Activated T-helper 17 cell treated with anti-CD3 and anti-CD28 coated beads, Interleukin-2, amount 50 U/mL, for 72 hours (primary cell): ENCODE measurements at places on chromosomes 6 and 20. TPM values are rescaled to one million over a fixed set of nuclear protein-coding genes. Genes with fewer than 3 reads are reported as not detected.

Gene HSPA12B
- total RNA-seq: not detected

Gene EDN1
- total RNA-seq: 0.13 TPM

Gene UST
- total RNA-seq: 1.6 TPM

Gene TRIM10
- total RNA-seq: 0.16 TPM

Gene NKX2-2
- not detected for total RNA-seq

Gene COL9A3
- total RNA-seq: not detected

Gene C6orf47
- 16.2 TPM for total RNA-seq

Gene RBPJL
- not detected for total RNA-seq

Gene TCEA2
- 52.0 TPM for total RNA-seq

Gene XPO5
- 109 TPM for total RNA-seq

Gene GPSM3
- total RNA-seq: 136 TPM

Gene CRISP2
- not detected for total RNA-seq

Gene HLA-DPA1
- total RNA-seq: 136 TPM

Gene POPDC3
- total RNA-seq: 0.24 TPM

Gene SIRPB1
- total RNA-seq: 1.1 TPM

Gene CLPSL2
- not detected for total RNA-seq

Gene HSP90AB1
- 1,019 TPM for total RNA-seq

Gene PRND
- not detected for total RNA-seq

Gene RHAG
- not detected for total RNA-seq

Gene TCF15
- total RNA-seq: not detected

Gene GOPC
- total RNA-seq: 16.3 TPM

Gene MAP1LC3A
- 4.6 TPM for total RNA-seq

Gene ALDH5A1
- total RNA-seq: 6.4 TPM

Gene GFRAL
- total RNA-seq: not detected

Gene ULBP1
- total RNA-seq: 0.48 TPM

Gene NHSL1
- total RNA-seq: 0.82 TPM

Gene SAMD10
- 21.4 TPM for total RNA-seq

Gene LY86
- not detected for total RNA-seq

Gene RBL1
- total RNA-seq: 37.6 TPM

Gene TDRD6
- not detected for total RNA-seq

Gene ARFGAP1
- total RNA-seq: 70.5 TPM

Gene TRIM31
- not detected for total RNA-seq

Gene GPR6
- total RNA-seq: not detected

Gene C20orf202
- not detected for total RNA-seq

Gene XKR7
- 0.04 TPM for total RNA-seq

Gene MCHR2
- total RNA-seq: not detected

Gene C6orf141
- not detected for total RNA-seq

Gene DPPA5
- not detected for total RNA-seq

Gene ZFP57
- not detected for total RNA-seq

Gene PI16
- 1.8 TPM for total RNA-seq
